Femur (tissue), 1 donor: ENCODE measurements at places on chromosomes 7 and 10.

DNA sequence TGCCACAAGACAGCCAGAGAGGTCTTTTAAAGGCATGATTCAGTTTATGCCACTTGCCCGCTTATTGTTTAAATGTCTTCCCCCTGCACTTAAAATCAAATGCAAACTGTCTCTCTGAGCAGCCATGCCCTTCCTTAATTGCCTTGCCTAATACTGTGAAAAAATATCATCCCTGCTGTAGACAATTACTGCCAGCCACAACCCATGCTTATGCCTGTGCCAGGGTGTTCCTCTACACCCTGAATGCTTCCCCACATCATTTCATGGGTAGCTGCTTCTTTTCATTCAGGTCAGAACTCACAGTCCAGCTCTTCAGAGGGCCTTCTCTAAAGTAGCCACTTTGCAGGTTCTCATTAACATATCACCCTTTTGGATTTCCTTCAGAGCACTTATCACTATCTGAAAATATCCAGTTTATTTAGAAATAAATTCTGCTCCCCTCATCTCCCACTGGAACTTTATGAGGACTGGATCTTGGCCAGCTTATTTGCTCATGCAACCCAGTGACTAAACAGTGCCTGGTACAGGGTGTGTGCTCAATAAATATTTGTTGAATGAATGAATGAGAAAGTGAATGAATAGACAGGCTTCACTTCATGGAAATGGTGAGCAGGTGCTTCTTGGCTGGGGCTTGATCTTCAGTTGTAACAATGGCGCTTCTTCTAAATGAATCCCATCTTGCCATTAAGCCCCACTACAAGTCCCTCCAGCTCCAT lies 162.4 kb upstream of the MDFIC start:
- no peak for DNase-seq

DNA sequence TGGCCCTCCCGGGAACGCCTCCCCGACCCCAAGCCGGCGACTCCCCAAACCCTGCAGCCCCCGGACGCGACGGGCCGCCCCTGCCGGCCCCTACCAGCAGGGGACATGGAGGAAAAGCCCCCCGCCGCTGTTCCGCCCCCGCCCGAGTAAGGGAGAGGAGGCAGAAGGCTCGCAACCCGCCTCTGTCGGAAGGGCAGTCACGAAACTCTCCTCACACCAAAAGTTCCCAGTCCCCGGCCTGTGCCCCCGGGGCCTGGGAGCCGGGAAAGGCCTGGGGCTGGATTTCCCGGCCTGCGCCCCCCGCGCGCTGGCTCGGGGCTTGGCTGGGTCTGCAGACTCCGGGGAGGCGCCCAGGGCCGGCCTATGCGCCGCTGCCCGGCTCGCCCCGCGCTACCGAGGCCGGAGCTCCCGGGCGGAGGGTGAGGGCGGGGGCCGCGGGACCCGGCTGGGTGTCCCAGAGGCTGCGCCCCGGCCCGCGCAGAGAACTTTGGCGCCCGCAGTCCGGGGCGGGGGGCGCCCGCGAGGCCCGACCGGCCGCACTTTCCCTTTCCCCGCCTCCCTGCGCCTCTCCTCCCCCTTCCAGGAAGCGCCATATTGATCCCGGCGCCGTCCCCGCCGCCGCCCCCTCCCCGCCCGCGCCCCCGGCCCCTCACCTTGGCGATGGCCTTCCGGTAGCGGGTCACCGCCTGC lies 728 bp downstream of the PARD3 start:
- DNase-seq = peak; percentile 82

DNA sequence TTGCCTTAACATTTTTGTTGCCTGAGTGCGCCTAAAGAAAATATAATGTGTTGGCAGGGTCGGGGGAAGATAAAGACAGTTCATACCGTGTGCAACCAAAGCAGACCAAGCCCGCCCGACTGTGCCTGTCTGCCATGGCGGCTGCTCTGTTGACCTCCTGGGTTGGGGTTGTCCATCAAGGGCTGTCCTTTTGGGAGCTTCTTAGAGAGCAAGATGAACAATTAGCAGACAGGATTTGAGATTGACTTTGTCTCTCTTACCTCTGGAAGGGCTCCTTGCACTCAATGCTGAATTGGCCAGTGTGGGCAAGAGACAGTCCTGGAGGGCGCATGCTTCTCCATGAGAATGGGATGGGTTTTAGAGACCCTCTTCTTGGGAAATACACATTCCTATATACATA lies 319.6 kb downstream of the GLRX3 start:
- DNase-seq = no peak

- DNase-seq = no peak
Measured at GRCh38 chr10:812787-813186, 118.7 kb downstream of the LARP4B start.

GRCh38 chr10:5317547-5318107 lies 47.1 kb upstream of the UCN3 start:
- no peak for DNase-seq

DNA sequence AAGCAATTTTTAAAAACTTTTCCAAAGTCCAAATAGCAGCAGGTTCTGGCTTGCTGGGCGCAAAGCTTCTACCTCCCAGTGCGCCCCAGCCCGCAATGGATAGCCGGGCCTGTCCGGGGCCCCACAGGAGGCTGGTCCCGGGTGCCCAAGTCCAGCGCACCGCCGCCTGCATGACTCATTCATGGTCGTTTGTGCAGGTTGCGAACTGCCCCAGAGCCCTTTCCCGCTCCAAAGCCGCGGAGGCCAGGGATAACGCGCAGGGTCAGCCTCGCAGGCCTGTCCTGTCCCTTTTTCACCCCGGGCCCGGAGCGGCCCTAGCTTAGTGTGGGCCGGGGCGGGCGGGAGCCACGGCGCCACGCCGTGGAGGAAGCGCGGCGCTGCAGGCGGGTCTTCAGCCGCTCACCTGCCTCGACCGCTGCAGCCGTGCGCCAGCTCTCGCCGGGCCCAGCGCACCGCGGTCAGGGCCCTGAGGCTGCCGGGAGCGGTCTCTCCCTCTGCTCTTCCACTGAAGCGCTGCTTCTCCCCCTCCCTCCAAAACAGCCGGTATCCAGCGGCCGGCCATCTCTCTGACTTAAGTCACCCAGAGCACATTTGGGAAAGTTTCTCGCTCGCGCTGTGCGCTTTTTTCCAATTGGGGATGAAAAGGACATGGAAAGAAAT lies 1.7 kb upstream of the EGR2 start:
- DNase-seq = peak; percentile 80

DNA sequence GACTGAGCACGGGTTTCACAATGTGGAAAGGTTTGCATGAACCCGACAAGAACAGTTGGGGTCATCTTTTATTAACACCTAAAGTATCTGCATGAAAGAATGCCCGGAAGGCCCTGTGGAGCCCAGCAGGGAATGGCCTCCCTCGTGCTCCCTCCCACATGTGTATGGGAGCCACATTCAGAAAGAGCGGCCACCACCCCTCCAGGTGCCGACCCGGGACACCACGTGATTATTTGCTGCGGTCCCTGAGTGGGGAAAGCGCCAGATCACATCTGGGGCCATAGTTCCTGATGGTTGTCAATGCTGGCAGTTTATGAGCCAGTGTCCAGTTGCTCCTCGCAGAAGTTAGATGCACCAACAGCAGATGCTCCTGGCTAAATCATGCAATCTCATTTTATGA lies 571.4 kb downstream of the TCERG1L start:
- no peak for DNase-seq

GRCh38 chr7:86598311-86598710 lies 45.4 kb upstream of the GRM3 start:
- DNase-seq = no peak

DNA sequence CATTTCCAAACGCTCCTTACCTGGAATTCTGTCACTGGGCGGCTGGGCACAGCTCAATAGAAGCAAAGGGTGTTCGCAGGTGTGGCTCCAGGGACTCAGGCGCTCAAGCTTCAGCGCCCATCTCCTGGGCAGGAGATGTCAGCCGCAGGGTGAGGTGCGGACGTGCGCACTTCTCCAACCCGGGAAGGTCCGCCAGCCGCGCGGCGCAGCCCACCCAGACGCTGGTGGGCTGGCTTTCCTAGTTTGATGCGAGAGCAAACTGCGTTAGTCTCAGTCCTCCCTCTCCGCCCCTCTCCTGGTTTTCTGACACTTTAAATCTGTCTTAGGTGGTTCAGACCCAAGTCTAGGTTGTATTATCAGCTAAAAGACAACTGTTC lies 267 bp downstream of the CALCR start:
- no peak for DNase-seq

- DNase-seq = no peak
Measured at GRCh38 chr10:114308531-114309363, 69.7 kb downstream of the VWA2 start.

DNA sequence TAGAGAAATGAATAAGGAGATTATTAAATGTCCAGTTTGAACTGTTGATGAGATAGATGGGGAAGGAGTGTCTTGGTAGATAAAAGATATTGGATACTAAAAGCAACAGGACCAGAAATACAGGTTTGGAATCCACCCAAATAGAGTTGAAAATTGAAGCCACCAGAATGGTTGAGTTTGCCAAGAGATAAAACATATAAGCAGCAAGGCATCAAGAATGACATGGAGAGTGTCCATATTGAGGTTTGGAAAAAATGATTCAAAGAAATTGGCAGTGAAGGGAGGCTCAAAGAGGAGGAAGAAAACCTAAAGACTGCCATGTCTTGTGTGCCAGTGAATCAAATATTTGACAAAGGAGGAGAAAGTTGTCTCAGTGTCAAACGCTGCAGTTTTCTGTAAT lies 24.2 kb downstream of the CFAP69 start:
- no peak for DNase-seq

DNA sequence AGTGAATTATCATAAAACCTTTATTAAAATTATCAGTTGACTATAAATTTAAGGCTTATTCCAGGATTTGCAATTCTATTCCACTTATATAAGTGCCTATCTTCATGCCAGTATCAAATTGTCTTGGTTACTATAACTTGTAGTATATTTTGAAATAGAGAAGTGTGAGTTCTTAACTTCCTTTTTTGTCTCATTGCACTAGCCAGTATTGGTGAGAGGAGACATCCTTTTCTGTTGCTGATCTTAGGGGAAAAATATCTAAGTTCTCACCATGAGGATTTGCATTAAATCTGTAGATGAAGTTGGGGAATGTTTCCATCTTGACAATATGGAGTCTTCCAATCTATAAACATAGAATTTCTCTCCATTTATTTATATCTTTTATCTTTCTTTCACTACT lies 104.2 kb upstream of the MKI67 start:
- DNase-seq = no peak

DNA sequence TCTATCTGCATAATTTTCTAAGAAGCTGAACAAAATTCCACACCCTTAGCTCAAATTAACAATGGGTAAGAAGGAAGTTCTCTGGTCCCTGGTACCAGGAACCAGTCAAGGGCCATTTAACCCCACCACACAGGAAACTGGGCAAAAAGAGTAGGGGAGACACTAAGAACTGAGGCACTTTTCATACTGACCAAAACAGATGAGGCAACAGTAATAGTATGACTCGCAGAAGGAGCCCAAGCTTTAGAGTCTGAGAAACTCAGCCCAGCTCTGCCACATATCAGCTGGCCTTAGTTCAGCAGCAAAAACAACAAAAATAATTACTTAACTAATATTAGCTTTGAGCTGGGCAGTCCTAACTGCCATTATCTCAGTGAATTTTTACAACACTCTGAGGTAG lies 221.2 kb downstream of the FAM107B start:
- DNase-seq = no peak

- DNase-seq = no peak
Measured at GRCh38 chr10:13765641-13766341, 179.0 kb downstream of the PRPF18 start.

DNA sequence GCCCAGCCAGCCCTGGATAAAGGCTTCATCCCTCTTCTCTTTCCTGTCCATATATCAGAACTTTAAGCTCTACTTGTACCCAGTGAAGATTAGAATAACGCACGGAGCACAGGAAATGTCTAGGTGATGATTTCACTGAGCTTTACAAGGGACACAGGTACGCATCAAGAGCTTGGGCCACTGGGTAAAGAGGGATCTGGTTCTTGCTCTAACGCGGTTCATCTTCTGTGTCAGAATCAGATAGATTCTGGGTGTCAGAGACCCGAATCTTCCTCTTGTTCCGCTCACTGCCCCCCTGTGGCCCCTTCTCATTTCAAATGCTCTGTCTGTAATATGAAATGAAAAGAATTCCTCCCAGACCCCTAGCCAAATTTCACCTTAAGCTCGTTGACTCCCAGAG lies 24.7 kb downstream of the IL2RA start:
- no peak for DNase-seq

DNA sequence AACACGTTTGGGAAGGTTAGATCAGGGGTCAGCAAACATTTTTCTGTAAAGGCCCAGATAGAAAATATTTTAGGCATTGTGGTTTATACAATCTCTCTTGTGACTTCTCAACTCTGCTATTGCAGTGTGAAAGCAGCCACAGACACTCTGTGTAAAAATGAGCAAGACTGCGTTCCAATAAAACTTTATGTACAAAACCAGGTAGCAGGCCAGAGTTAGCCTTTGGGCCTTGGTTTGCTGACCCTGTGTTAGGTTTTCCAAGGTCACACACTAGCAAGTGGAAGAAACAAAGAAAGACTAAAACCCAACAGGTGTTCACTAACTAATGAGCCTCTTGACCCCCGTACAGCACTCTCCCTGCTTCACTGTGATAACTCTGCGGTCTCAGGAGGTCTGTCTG lies 14.9 kb upstream of the PAXIP1 start:
- DNase-seq = no peak

GRCh38 chr7:45185864-45186250 lies 28.3 kb downstream of the RAMP3 start:
- no peak for DNase-seq
